ENCODE measurements at places on chromosomes 2 and 18. TPM values are rescaled to one million over a fixed set of nuclear protein-coding genes. Genes with fewer than 3 reads are reported as not detected.

The UGT1A4 gene
- 0.12 TPM for total RNA-seq

The NPPC gene
- 0.31 TPM for total RNA-seq

The CELF4 gene
- total RNA-seq, result not detected

The NFE2L2 gene
- 39.1 TPM for total RNA-seq

The WDSUB1 gene
- total RNA-seq, result 7.6 TPM

The C2orf72 gene
- 5.6 TPM for total RNA-seq

The CKAP2L gene
- total RNA-seq, result 15.9 TPM

The PDCD1 gene
- not detected for total RNA-seq

Data from A549 treated with Mapracorat at 1 μM for 4 hours (cell line).